ENCODE measurements at places on chromosomes 13 and 19.

- no peak for DNase-seq
Measured at GRCh38 chr19:47762615-47763308, 15.7 kb upstream of the SELENOW start.

GRCh38 chr19:31120952-31121351 is 228.3 kb downstream of the TSHZ3 start:
- no peak for DNase-seq

DNA sequence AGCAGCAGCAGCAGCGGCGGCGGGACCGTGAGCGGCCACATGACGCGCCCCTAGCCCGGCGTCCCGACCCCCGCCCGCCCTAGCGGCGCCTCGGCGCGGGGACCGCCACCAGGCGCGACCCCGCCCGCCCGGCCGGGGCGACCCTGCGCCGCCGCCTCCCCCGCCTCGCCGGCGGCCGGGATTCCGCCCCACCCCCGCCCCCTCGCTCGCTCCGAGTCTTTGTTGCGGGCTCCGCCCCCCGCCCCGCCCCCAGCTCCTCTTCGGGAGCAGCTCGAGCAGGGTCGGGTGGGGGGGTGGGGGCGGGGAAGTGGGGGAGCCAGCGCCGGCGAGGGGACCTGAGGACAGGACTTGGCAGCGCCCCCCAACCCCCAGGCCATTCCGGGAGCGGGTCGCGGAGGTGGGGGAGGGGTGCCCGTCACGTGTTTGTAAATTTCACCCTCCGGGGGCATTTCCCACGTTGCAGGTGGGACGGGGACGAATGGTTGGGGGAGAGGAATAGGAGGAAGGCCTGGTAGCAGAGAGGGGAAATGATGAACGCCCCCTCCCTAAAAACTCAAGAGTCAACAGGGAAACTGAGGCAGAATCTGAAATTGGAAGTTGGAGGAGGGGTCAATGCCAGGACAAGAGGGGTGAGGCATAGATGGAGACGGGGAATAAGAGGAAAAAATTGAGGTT is at the start of gene OLFM2:
Gene OLFM2 (minus strand): TSS at position 190 of the 675 bp plus-strand sequence. CDS start 149 bp downstream, at position 41.
- no peak for DNase-seq

- DNase-seq = no peak
Measured at GRCh38 chr19:30288911-30289310, 83.3 kb upstream of the ZNF536 start.

DNA sequence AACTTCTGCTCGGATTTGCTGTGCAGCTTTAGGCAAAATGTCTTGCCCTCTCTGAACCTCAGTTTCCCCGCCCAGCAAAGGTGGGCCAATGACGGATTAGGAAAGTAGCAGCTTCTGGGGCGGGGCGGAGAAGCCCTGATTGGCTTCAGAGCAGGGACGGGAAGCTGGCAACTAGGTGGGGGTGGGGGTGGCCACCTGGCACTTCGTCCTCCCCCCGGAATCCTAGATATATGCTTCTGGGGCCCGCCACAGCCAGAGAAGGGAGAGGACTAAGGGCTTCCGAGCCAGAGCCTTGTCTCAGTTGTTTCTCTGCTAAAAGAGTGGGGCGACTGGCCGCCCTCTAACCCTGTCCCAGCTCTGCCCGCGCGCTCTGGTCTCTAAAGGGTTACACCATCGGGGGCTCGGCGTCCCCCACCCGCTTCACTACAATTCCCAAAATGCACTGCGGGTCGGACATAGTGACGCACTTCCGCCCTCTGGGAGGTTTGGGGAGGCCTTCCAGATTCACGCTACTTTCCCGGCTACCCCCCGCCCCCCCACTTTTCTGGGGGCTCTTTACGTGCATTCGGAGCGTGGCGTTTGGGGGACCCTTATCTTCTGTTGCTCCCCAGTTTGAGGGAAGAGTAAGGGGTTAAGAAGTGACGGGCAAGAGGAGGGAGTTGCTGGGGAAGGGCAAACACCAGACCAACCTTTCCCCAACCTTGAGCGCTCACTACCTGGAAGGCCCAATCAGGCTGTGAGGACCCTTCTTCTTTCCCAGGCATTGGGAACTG is 672 bp upstream of the IRF2BP1 start:
- peak; percentile 74 for DNase-seq

DNA sequence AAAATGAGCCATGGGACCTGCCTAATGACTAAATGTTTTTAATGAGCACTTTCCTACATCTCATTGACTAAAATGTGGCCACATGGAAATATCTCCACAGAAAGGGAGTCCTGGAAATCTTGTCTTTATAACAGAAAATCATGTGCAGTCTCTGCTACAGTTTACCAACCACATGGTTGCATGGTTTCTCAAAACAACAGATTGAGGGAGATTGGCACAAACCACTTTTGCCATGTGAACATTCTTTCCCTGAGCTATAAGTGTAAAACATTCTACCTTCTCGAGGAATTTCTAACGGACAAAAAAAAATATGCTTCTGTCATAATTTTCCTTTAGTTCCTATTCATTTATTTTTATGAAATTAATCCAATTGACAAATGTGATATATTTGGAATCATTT is 218.9 kb upstream of the SLITRK5 start:
- no peak for DNase-seq

GRCh38 chr13:74768521-74769085 is 634.4 kb upstream of the KLF12 start:
- DNase-seq = no peak

- DNase-seq = no peak
Measured at GRCh38 chr13:100983111-100983510, 308.5 kb upstream of the TMTC4 start.

DNA sequence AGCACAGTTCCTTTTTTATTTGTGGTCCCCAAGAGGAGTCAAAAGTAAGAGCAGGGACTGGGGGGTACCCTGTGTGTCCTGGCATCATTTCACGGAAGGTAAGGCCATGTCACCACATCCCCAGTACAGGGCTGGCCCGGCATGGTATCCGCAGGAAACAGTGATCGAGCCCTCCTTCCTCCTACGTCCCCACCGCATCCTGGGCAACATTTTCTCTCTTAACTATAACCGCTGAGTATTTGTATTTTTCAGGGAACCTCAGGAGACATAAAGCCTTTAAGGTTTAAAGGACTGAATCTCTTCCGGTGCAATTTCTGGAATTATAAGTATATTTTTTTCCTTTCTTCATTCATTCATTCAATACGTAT is 13.6 kb upstream of the LATS2 start:
- no peak for DNase-seq

- no peak for DNase-seq
Measured at GRCh38 chr13:84352946-84353345, 470.7 kb upstream of the SLITRK1 start.

GRCh38 chr19:29397748-29398147 is 128.0 kb upstream of the VSTM2B start:
- DNase-seq = no peak

GRCh38 chr19:19566306-19566705 is 28.2 kb downstream of the CILP2 start:
- no peak for DNase-seq

- no peak for DNase-seq
Measured at GRCh38 chr13:45162194-45162593, 38.7 kb downstream of the KCTD4 start.

DNA sequence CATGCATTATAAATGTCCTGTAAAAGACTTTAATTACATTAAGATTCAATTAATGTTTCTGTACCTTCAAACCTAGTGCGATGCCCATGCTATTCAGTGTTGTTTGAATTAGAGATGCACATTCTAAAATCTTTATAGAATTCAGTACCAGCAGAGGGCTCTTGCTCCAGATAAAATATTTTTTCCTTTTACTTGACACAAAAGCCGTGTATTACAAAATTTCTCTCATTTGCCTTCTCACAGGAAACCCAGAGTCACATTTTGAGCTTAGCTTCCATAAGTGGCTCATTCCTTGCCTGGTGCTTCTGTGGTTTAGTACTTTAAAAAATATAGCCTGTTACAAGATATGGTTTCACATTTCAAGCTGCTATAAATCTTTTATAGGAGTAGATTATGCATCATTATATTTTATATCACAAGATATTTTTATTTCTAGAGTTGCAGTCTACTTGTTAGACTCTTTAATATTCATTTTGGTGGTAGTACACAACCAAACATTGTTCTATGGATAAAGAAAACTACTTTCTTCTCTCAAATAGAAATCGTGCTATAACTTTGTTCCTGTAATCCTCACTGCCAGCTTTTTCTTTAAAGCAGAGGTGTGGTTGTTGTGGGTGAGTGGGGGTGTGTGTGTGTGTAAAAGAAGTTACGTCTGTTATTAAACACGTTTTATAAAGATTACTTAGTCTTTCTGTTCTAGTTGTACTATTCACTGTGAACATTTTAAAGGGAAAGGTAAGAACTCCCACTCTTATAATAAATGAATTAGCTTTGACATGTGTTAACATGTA is 101.4 kb downstream of the RNF17 start:
- DNase-seq = no peak

- DNase-seq = no peak
Measured at GRCh38 chr13:110411688-110412059, 104.6 kb downstream of the COL4A2 start.

- DNase-seq = no peak
Measured at GRCh38 chr13:113950451-113951245, 23.2 kb downstream of the C13orf46 start.

DNA sequence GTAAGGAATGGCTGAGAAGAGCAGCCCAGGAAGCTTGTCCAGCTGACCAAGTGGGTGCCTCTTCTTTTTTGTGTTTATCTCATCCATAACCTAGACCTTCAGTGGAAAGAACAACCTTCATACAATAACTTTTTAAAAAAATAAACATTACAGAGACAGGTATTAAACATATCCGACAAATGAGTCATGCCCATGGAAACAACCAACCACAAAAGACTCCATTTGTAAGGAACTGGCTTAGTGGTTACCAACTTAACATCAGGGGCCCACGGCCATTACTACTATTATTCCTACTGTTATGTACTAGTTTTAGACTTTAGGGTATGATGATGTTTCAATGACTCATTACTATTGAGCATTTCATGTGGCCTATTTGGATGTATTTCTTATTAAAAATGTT is 191.7 kb upstream of the SERP2 start:
- no peak for DNase-seq

DNA sequence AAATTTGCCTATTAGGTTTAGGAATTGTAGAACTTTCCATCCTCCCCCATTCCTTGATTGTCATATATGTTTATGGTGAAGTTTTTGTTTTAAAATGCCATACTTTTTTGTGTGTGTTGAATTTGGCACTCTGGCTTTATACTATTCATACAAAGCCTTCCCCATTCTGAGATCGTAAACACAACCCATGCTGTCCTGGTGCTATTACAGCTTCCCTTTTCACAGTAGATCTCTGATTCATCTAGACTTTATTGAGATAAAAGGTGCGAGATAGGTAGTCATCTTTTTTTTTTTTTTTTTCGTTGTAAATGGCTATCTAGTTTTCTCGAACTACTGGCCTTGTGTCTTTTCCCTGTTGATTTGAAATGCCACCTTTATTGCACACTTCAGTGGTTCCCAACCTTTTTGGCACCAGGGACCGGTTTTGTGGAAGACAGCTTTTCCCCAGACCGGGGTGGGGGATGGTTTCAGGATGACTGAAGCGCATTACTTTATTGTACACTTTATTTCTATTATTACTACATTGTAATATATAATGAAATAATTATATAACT is 94.6 kb downstream of the LRCH1 start:
- DNase-seq = no peak

- DNase-seq = no peak
Measured at GRCh38 chr19:18868380-18869022, 27.5 kb downstream of the CERS1 start.

DNA sequence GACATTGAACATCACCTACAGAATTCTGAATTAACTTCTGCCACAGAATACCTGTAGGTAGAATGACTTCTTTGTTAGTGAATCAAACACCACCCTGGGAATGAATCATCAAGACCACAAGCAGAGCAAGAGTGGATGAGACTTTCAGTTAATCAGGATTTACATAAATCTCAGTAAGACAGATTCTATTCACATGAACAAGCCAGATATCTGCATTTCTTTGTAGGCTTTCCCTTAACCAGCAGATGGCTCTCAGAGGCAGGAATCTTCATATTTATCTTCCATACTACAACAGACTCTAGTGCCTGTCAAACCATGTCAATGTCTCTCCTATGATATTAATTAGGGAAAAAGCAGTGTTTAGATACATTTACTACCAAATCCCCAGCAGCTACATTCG is 412.1 kb downstream of the KLF12 start:
- DNase-seq = no peak

DNA sequence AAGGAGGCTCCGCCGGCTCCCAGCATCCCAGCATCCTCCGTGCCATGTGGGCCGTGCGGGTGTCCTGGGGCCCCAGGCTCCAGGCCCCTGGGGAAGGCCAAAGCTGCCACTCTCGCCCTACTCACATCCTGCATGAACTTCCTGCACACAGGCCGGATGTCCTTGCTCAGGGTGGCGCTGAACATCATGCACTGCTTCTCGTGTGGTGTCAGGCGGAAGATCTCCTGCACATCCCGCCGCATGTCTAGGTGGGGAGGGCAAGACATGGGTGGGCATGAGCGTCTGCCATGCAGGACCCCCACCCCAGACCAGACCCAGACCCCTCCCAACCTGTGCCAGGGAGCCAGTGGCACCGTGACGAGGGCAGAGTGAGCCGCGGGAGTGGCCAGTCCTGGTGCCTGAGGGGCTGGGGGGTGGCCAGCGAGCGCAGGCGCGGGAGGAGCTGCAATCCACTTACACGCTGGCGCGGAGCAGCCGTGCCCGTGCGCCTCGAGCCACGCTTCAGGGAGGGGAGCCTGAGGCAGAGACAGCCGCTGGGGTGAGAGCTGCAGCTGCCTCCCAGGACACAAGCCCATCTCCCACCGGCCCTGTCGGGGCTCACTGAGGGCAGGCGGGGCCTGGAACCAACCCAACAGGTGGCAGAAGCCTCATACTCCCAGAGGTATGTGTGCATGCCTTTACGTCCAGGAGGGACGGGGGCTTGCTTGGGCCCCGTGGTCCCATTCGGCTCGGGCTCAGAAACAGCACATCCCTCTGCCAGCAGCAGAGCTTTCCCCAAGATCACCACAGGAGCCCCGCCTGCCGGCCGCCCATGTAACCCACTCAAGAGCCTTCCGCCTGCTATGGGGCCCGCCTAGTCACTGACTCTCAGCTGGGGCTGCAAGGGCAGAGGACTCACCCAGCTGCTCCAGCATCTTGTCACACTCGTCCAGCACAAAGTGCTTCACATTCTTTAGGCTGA is 8.8 kb downstream of the DDX39A start:
- no peak for DNase-seq

DNA sequence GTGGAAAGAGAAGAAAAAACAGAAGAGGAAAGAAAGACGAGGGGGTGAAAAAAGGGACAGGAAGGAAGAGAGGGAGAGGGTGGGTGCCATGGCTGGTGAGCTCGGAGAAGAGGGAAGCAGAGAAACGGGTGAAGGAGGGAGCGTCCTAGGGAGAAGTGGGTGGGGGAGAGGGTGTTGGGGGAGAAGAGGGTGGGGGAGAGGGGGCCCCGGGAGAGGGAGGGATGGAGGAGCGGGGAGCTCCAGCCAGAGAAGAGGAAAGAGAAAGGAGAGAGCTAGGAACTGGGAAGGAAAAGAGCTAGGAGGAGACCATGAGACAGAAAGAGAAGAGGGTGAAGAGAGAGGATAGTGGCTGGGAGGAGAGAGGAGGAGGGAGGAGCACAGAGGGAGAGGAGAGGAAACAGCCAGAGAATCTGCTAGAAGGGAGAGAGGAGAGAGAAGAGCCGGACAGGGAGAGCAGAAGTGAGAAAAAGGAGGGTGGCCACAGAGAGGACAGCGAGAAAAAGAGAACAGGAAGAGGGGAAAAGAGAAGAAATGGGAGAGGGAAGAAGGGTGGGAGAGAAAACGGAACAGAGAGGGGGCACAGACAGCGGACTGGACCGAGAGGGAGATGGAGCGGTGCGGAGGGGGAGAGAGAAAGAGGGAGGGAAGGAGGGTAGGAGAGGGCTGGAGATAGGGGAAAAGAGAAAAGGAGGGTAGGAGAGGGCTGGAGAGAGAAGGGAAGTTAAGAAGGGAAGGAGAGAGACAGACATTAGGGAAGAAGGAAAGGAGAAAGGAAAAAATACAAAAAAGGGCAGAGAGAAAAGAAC is 11.9 kb upstream of the GARIN5A start:
- DNase-seq = no peak
